ENCODE measurements at places on chromosomes 6 and 20.

GRCh38 chr20:4794846-4795245 lies 73.1 kb downstream of the PRND start:
- no peak for DNase-seq

- peak; percentile 12 for DNase-seq
Measured at GRCh38 chr6:125377621-125378020, 75.9 kb upstream of the HDDC2 start.

GRCh38 chr6:164337024-164337924 lies 922.8 kb downstream of the QKI start:
- DNase-seq, result no peak

DNA sequence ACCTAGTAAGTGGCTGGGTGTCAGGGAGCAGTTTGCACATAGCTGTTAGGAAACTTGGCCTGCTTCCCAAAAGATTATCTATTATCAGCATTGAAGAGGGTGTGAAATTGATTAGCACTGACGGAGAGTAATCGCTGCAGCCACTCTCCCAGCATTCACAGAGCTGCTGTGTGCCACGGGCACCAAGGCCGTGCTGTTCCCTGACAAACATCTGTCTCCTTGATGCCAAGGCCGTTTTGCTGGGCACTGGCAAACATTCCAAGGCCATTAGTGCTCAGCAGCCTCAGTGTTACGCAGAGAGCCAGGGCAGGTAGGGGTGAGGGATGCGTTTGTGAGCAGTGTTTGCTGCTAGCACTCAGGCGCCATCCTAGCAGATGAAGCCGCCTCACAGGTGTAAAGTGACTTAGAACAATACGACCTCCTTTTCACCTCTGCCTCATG lies 57.7 kb upstream of the VSTM2L start:
- DNase-seq, result no peak

- no peak for DNase-seq
Measured at GRCh38 chr6:17987447-17987696, at the start of gene KIF13A. Gene KIF13A (minus strand): TSS chr6:17987635. CDS start chr6:17987463, 172 bp downstream.

DNA sequence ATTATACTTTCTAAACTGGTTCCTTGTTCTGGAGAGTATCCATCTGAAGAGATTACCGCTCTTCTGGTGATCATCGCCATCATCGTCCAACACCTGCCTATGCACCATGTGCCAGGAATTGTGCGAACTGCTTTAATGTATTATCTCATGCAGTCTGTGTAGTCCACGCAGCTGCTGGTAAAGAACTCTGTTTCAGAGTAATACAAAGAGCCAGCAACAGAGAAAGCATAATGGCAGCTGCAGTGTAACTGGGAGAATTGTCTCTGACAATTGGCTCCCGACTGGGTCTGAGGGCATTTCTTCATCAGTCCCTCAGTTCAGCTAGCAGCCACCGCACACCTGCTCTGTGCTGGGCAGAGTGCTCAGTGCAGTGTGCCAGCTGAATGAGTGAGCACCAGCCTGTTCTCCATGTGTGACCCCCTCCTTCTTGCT lies 383.4 kb downstream of the GRIK2 start:
- DNase-seq, result peak; percentile 42

DNA sequence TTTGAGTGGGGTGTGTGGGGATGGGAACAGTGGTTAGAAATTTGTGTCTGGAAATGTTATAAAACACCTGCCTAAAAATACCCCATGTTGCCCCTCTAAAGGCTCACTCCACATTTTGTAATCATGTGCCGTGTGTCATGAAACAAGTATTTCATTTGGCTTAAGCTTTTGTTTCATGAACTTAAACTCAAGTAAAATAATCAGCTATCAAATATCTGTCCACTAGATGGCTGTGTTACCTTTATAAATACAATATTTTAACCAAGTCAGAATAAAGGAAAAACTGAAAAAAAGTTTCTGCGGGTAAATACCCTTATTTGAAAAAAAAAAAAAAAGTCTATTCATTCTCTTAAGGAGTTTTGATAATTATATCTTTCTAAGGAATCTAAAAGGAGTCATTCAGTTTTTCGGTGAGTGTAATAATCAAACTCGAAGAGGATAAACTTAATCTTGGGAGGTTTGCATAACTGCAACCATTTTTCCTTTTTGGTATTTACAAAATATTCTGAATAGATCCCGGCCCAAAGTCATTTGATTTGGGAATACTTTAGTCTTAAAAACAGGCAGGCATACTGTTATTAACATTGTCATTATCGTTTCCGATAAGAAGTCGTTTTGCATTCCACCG lies 29.9 kb upstream of the MTRF1L start:
- peak; percentile 11 for DNase-seq

- DNase-seq, result no peak
Measured at GRCh38 chr20:6613280-6613861, 154.1 kb upstream of the BMP2 start.

DNA sequence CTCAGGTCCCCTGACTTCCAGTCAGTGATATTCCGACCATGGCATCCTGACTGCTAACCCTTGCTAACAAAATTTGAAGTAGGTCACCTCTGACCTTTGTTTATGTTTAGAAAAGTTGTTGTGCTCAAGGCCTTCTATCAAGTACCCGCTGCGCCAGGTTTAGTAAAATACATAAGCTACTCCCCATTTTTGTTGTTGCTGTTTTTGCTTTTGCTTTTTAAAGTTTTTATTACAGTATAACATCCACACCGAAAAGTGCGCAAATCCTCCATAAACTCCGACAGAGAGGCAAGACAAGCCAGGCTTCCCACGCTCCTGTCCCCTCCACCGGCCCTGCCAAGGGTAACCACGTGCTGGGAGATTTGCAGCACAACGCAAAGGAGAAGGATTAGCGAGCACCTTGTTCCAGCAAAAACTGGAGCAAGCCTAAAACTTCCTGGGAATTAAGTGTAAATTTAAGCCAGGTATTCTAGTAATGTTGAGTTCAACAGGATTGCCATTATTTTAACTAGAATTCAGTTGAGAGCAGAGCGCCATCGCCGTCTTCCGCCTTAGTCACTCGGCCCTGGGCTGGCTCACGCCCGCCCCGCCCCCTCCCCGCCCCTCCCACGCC lies 17.8 kb upstream of the HMGN4 start:
- peak; percentile 73 for DNase-seq

GRCh38 chr6:39251406-39251805 lies 22.1 kb upstream of the KCNK5 start:
- no peak for DNase-seq

DNA sequence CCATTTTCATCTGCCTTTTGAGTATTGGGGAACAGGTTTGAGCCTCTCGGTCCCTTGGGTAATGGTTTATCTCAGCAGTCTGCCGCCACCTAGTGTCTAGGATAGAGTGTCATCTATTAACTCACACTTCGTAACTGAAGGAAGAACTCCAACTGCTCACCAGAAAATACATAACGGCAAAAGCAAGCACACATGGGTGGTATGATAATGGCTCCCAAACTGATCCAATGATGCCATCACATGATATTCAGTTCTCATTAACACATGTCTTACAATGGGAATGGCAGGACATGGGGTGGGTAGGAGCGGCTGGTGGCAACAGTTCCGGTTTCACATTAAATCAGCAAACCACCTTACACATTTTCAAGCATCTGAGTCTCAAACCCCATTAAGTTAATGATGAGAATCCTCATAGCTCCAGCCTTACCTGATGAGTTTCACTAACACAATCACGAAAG lies 110.7 kb upstream of the PHACTR1 start:
- peak; percentile 81 for DNase-seq

DNA sequence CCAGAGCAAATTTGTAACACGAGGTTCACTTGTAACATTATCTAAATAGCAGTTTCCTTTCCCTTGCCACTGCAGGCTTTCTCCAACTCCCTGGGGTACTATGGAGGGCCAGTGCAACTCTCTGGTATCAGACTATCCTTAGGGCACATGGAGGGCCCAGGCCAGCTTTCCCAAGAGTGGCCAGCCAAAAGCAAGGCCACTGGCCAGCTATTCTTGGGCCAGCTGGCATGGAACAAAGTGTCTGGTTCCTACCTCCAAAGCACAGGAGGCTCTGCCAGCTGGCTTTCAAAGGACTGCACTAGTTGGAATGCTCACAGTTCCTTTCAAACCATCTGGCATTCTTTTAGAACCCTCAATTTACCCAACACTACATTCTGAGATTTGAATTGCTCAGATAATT lies 8.7 kb downstream of the RNF24 start:
- DNase-seq, result peak; percentile 80

DNA sequence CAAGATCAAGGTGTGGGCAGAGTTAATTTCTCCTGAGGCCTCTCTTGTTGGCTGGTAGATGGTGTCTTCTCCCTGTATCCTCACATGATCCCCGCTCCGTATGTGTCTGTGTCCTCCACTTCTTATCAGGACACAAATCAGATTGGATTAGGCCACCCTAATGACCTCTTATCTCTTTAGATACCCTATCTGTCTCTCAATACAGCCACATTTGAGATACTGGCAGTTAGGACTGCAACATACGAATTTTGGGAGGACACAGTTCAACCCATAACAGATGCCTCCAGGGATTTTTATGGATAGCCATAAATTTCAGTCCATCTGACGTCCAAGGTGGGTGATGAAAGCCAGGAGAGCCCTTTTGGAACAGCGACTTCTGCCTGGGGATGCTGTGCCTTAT lies 369.0 kb downstream of the NRN1 start:
- DNase-seq, result no peak

DNA sequence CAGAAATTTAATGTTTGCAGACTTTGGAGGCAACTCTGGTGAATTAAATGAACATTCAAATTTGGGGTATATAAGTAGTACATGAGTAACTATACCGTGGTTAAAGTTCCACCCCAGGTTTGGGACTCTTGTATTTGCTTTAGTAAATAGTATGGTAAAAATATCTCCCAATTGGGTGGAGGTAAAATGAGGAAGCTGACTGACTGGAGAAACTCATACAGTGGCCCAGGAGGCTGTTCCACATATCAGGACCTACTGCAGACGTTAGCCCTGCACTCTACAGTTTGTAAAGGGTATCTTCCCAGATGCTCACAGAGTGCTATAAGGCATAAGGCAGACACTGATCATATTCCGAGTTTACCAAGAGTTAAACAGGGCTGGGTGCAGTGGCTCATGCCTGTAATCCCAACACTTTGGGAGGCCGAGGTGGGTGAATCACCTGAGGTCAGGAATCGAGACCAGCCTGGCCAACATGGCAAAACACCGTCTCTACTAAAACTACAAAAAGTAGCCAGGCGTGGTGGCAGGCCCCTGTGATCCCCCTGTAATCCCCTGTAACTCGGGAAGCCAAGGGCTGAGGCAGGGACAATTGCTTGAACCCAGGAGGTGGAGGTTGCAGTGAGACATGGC lies 53.7 kb downstream of the CPXM1 start:
- no peak for DNase-seq

- DNase-seq, result no peak
Measured at GRCh38 chr20:63951398-63952209, 4.6 kb downstream of the UCKL1 start.

GRCh38 chr6:80605165-80605989 lies 498.9 kb downstream of the BCKDHB start:
- DNase-seq, result peak; percentile 14

GRCh38 chr6:54602591-54602990 lies 244.0 kb upstream of the FAM83B start:
- DNase-seq, result no peak

- no peak for DNase-seq
Measured at GRCh38 chr20:13006825-13007224, 1.9 kb upstream of the SPTLC3 start.

DNA sequence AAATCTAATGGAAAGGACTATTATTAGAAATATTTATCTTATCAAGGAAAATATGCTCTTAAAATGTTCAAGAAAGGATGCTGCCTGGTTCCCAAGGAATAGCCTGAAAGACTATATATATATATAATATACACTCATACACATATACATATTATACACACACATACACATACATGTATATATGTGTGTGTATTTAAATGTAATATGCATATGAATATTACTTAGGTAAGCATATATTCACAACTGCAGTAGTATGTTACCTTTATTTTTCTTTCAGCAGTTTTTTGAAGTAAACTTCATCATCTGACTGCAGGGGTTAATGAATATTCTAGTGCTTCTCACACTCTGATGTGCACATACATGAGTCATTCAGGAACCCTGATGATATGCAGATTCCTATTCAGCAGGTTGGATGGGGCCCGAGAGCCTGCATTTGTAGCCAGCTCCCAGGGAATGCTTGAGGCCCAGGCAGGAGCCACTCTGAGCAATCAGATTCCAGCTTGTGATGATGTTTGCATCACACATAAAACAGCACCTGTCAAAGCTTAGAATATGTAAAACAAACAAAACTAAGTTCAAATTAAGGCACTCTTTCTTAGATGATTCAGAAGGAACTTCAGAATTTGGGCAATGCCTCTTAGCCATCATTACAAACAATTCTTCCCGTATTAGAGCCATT lies 16.1 kb downstream of the MYLK4 start:
- no peak for DNase-seq

- peak; percentile 34 for DNase-seq
Measured at GRCh38 chr6:83827050-83827449, 26.1 kb upstream of the RIPPLY2 start.

DNA sequence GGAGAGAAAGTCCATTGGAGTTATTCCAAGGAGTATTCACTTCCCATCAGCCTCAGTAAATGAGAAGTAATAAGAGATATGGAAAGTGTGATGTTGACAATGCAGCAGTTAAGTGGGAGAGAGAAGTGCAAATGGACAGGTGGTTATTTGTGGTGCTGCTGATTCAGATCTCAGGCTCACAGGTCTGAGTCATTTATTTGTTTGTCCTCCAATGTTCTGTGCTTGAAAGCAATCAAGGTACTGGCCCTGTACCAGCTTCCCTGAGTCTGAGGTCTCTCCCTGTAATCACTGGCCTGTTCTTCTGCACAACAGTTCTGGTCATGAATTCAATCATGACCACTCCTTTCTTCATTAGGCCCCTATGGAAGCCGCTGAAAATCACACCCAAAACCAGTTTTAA lies 827.7 kb downstream of the MAFB start:
- no peak for DNase-seq

Data from Ammon's horn (tissue), 1 donor.